ENCODE measurements at places on chromosomes 12 and 14.
A peak's percentile ranks its signal among the peaks of the same experiment; 100 is the strongest.

DNA sequence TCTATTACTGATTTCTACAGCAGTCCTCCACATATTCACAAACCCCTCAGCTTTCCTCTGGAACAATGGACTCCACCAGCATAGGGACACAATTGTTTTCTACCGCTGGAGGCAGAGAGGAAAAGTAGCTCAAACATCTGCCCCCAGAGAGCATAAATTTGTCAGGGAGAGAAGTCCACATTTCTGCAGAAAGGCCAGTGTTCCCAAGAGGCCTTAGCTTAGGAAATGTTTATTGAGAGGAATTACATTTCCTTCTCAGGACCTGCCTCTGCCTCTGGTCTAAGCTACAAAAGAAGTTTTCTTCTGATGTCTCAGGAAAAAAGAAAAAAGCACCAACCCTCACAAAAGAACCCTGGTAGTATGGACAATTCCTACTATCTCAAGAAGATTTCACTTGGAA is 217.8 kb upstream of the BMP4 start:
- no peak for DNase-seq

DNA sequence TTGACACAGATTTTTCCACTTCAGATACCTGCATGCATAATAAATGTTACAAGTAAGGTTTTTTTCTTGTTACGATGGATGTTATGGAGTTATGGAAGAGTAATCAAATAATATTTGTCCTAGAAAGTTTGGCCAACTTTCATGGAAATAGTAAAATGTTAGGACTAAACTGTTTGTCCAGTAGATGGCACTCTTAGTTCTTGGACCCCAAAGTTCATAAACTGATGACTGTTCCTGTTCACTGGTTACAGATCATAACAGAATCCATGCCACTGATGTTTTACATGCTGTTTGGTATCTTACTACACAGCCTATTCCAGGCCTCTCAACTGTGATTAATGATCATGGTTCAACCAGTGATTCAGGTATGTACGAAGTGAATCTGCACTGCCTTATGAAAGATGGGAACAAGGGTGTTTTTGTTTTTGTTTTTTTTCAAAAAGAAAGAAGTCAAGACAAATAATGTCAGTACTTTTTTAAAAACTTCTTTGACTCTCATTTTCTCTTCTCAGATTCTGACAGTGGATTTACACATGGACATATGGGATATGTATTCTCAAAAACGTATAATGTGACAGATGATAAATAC is 48.8 kb upstream of the SLCO1C1 start:
- peak; percentile 16 for DNase-seq

DNA sequence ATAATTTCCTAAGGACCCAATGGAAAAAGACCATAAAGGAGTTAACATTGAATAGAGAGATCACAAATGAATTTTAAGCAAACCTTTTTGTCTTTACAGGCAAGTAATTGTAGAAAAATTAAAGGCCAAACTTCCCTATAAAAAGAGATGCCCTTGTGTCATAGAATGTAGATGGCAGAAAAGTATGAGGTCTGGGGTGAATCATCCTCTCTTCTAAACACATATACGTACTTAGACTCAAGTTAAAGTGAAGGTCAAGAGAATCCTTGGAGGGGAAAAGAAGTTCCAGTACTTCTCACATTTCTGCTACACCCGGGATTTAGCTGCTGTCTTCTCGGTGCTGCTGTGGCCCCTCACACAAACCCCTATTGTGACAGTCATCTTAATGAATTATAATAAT is 116.2 kb upstream of the ARID2 start:
- no peak for DNase-seq

DNA sequence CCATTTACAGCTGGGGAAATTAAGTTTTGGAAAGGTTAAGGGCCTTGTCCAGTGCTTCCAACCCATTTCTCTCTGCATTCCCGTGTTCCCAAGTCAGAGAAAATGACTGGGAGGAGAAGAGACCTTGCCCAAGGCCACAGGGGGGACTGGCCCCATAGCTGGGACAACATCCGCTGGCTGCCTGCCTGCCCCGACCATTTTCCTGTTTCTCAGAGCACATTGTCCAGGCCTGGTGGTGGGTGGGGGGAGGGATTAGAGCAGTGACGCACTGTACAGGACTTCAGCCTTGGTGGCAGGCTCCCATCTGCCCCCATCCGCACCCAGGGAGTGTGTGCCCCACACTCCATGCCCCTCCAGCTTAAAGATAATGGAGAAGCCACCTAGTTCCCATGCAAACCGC is 27.7 kb downstream of the DIO3 start:
- DNase-seq = no peak

DNA sequence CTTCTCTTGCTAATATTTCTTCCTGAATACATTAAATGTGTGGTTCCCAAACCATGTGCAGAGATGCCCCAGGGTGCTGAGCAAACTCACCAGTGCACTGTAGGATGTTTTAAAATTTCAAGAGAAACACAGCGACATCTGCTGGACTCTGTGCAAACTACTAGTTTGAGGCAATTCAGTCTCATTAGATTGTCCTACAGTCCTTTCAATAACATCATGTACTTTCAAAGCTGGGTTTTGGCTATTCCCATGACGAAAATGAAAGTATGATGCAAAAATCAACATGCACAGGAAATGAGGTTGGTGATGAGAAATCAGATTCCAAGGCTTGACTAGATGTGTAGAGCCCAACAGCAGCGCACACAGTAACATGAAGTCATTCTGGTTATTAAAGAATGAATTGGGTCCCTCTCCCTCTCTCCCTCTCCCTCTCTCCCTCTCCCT is 66.3 kb downstream of the CLIP1 start:
- no peak for DNase-seq

- DNase-seq = no peak
Measured at GRCh38 chr12:55721601-55722213, 1.5 kb downstream of the RDH5 start.

- DNase-seq = no peak
Measured at GRCh38 chr12:42853370-42854140, 264.0 kb upstream of the PRICKLE1 start.

GRCh38 chr14:67768219-67768618 is 48.2 kb downstream of the ZFYVE26 start:
- DNase-seq = no peak

DNA sequence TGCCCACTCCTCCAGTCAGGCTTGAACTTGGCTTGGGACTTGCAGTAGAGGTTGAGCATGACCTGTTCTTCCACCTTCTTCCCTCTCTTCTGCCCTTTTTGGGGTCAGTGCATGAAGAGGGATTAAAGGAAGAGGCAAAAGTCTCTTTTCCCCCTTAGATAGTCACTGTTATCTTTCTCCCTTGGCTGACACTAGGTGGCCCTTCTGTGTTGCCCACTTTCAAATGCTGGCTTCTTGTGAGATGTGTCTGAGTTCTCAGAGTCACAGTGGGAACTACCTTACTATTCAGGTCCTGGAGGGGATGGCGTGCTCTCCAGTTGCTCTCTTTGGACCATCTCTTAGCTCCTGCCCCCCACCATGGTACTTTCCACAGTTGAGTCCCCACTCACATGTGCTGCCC is 73.6 kb downstream of the GPR65 start:
- DNase-seq = no peak

GRCh38 chr14:24162093-24162492 is 1.0 kb downstream of the IRF9 start:
- DNase-seq = no peak

DNA sequence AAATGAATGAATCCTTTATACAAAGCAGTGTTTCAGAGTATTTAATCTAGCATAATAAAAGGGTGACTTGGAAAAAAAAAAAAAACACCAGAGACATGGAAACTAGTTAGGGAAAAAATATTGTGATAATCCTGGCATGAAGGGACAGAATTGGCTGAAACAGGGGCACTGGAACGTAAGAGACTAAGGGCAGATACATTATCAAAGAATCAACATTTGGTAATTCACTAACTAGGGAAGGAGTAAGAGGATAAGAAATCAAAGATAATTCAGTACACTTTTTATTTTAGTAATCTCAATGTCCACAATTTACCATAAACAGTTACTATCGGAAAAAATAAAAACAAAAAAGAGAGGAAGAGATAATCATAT is 18.2 kb downstream of the PYM1 start:
- DNase-seq = no peak

DNA sequence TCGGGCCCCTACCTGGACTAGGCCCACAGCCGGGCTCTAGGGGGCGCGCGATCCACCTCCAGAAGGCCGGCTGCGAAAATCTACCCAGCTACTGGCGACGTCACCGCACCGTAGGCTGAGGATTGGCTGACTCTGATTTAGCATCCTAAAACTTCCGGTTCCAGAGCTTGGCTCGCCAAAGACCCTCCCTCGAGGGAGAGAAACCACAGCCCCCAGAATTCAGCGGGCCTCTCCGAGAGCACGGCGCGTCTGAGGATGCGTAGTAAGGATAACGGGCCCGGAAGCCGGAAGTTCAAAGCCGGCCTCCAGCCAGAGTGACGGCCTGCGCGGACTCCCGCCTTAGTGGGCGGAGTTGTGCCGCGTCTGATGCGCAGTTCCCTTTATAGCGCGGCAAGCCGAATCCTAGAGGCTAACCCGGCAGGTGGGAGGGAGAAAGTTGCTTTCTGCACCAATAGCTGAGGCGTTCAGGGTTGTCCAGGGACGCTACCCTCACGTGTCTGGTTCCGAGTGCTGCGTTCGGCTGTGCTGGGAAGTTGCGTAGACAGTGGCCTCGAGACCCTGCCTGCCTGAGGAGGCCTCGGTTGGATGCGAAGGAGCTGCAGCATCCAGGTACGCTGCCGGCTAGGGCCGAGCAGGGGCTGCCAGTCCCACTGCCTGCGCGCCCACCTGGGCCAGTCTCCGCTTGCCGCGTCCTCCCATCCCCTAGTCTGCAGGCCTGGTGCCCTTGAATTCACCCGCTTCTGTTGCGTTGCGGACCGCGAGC is at the start of gene COX14:
COX14 (plus strand) TSS at position 544 of the 763 bp plus-strand sequence. CDS start 7,808 bp downstream, outside the sequence.
- DNase-seq = peak; percentile 100

DNA sequence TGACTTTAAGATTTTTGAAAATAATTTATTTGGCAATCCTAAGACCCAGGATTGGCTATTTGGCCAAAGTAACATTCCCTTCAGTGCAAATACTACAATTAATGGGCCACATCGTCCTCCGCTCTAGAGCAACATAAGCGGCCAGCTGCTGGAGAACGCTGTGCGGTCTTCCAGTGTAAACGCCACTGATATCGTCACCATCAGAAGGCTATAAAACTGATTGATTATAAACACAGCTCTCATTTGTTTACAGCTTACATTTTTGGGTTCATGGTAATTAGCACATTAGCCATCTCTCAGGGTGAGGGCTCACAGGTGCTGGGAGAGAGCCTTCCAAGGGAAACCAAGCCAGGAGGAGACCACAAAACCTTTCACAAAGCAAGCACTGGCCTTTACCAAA is 130.1 kb upstream of the BMP4 start:
- no peak for DNase-seq

- DNase-seq = peak; percentile 64
Measured at GRCh38 chr12:78176643-78177042, 345.9 kb downstream of the NAV3 start.

DNA sequence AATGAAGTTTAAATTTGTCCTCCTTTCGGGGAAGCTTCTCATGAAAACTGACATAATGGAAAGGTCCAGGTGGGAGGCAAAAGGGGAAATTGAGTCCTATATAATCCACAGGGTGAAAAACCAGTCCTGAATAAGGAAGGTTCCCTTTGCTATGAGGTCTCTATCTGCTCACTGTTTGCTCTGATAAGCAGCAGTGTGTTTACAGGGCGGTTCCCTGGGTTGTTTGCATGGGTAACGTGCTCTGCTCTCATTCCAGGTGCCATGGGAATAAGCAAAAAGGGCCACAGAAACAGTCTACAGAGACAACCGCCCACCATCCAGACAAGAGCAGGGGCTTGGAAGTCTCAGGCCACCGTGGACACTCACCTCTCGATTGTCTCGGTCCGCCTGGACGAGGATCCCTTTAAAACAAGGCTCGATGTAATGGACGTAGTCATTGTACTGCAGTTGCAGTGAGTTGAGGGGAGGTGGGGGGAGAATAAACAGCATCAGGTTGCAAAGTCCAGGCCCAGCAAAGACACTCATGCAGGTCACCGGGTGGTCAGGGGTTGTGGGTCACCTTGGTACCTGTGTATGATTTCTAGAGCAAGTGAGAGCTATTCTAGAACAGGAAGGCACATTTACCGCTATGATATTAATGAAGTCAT is 32.7 kb downstream of the CACNA2D4 start:
- DNase-seq = no peak

DNA sequence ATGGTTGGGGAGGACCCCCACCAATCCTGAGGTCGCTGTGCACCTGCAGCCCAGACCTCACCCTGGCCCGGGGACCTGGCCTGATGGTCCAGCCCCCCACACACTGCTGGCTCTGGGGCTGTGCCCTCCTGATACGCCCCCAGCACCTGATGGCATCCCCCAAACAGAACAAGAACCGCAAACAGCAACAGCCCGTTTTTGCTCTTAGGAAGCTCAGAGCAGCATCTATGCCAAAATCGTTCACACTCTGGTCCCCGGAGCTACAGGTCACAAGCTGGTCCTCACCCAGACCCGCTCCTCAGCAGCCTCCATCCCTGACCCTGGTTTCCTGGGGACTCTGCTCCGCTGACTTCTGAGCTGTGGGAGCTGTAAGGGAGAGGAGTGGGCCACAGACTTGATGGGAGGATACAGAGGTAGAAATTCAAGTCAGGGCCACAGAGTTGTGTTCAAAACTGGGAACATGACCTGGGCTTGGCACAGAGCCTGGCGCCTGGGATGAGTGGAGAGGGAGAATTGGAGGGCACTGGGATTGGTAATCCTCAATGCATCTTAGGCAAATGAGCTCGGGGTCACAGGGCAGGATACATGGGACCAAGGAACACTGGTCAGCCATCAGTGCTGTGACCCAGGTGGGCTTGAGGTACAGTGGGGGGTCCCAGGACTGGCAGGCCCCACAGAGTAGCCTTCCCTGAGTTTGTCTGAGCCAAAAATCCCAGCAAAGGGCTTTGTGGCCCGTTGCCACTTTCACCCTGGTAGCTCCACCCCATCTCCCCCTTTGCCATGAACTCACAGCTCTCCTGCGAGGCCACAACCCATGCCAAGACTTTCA is 170.9 kb upstream of the RTL1 start:
- DNase-seq = no peak

DNA sequence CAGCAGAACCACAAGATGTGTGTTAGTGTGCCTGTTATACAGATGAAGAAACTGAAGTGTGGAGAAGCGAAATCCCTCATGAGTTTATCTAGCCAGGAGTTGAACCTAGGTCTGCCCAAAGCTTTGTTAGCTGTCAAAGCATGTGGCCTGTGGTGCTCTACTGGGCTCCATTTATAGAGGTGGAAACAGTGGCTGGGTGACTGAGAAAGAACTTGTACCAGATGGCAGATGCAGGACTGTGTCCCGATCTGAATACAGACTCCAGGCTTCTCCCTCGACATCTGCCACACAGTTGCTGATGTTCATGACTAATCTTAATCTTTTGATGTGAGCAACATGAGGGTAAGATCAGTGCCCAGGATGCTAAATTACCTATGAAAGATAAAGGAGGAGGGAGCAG is 89.1 kb downstream of the C12orf75 start:
- no peak for DNase-seq

Measured in NCI-H187 (cell line).